ENCODE measurements at places on chromosomes 3 and 15. TPM values are rescaled to one million over a fixed set of nuclear protein-coding genes. Genes with fewer than 3 reads are reported as not detected.

DNA sequence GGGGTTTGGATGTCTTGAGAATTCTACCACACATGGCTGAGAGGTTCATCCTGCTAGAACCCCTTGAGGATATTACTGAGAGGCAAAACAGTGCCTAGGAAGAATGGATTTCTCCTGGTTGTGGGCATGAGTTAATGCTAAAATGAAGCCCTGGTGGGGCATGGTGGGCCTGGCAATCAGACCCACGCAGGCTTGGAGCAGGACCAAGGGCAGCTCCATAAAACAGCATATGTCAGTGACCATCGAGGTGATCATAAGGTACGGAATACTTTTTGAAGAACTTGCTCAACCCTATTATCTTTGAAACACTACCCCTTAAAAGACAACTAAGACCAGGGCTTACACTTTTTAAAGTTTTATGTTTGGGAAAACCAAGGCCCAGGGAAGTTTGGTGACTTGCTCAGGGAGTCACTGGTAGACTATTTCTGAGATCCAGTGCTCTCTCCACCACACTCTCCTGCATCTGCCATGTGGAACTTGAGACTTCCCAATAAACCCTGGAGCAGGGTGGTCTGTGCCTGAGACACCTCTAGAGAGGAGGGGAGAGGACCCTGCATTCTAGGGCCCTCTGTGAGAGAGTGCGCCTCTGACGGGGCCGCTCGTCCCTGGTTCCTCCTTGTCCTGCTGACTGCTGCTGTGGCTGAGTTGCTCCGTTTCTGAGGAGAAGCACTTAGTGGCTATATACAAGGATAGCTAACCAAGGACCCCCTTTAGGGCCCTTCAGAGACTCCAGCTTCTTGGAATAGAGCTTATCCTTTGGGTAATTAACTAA lies 28.0 kb upstream of the TIMP4 start:
- no peak for DNase-seq

DNA sequence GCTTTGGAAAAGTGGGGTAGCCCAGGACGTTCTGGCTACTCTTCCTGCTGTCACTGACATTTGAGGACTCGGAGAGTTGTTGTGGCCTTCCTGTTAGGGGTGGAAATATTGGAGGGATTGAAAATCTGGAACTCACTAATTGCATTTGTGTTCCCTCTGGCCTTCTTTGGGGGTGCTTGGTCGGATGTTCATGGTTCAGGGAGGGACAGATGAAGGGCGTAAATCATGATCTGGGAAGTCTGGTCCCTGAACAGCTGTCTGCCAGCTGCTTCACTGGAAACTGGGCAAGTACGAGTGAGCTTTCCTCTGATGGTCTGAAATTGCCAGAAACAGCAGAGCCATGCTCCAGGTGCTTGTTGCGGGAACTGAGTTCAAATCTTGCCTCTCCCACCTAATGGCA lies 327.8 kb upstream of the C2CD4B start:
- DNase-seq = peak; percentile 56

- DNase-seq = no peak
Measured at GRCh38 chr15:78734451-78735064, 76.7 kb downstream of the ADAMTS7 start.

DNA sequence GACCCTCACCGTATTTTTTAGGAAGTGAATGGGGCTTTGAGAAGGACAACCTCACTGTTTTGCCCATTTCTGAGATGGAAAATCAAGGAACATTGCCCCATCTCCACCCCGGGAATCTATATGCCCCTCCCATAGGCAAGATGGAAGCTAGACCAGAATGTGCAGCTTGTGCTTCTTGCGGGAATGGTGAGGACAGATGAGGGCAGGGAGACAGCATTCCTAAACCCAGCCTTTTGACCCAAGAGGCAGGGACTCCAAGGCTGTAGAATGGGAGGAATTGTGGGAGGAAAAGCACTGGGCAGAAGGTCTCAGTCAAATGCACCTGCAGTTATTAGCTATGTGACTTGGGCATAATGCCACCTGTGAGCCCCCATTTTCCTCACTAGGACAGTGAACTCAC lies 66.9 kb downstream of the SMAD3 start:
- DNase-seq = no peak

The ZNF860 gene
- total RNA-seq = 0.17 TPM

GRCh38 chr3:193767353-193768069 lies 174.5 kb downstream of the OPA1 start:
- no peak for DNase-seq

DNA sequence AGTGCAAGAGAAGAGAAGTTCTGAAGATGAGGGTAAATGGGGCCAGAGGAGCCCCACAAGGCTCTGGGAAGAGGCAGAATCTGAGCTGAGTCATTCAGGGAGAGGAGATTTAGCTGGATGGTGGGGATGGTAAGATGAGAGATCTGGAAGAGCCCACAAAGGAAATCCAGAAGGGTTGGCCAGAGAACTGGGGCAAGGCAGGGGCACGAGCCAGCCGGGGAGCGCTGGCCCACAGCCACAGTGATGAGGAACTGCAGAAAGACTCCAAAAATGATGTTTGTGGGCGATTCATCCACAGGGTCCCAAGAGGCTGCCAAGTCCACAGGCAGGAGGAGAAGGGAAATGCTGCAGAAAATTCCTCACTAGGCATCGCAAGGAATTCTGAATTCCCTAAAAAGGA lies 75.9 kb upstream of the ATP2B2 start:
- no peak for DNase-seq

GRCh38 chr3:157922614-157923013 lies 183.6 kb downstream of the SHOX2 start:
- DNase-seq = no peak

Data from left ventricle myocardium superior (tissue), 1 donor.